ENCODE measurements at places on chromosomes 2 and 18. TPM values are rescaled to one million over a fixed set of nuclear protein-coding genes. Genes with fewer than 3 reads are reported as not detected.

DNA sequence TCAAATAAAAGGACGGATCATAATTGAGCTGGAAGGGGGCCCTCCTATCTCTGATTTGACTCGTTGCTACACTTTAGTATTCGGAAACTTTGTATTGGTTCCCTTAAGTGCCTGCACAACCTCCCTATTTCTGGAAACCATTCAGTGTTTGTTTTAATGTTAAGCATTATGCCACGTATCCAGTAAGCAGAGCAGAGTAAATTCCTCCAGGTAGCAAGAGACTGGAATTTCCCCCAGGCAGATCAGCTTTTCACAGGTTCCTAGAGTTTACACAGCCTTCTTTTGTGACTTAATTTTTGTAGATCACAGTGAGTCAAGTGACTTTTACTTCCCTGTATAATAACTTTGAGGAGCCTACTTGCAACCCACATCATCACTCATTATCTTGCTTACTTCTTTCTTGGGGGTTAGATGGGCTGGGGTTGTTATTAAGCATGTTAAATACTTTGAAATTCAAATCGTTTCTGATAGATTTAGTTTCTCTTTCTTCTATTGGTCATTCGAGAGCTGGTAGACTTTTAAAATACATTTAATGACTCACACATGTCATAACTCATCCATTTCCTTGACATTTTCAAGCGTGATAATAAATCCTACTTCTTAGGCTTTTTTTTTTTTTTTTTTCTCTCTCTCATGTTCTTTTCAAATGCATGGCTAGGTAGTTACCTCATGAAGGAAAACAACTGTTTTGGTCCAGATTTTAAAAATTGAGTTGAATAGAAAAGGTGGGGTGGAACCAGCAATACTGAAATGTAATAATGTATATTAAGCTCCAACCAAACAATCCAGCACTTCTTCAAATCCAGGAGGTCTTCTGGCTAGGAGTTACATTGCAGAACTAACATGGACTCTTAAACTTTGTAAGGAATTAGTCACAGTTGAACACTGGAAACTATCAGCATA lies 219.3 kb downstream of the NEDD4L start:
- no peaks in the 10 kb centered on the region for H3K4me1 ChIP-seq
- no peak overlapping the region for H3K4me3 ChIP-seq
- H3K36me3 ChIP-seq: no peaks in the 10 kb centered on the region
- H3K27me3 ChIP-seq: no peaks in the 10 kb centered on the region
- no peak overlapping the region for H3K27ac ChIP-seq

DNA sequence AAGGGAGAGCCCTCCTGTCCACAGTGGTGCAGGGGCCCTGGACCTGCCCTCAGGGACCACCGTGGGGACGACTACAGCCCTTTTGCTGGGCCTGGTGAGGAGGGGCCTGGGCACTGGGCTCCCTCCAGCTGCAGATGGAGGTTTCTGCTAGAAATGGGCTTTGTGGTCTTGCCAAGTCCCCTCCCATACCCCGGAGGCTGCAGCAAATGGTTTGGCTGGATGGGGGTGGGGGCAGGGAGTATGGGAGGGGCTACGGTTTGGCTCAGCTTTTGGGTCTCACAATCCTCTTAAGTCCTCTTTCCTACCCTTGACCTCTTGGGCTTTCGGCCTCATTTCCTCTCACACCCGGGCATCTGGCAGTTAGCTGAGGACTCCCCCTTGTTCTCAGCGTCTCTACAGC lies 21.7 kb downstream of the TET3 start:
- H3K27ac ChIP-seq: no peak overlapping the region
- DNase-seq: no peak
- H3K4me1 ChIP-seq: no peaks in the 10 kb centered on the region
- no peak overlapping the region for H3K4me3 ChIP-seq
- H3K27me3 ChIP-seq: no peaks in the 10 kb centered on the region

MREG gene
- 9.6 TPM for total RNA-seq

MRO gene
- 3.0 TPM for total RNA-seq

- H3K27ac ChIP-seq: no peak overlapping the region
- no peaks in the 10 kb centered on the region for H3K36me3 ChIP-seq
- DNase-seq: no peak
- no peaks in the 10 kb centered on the region for H3K4me1 ChIP-seq
- H3K4me3 ChIP-seq: no peak overlapping the region
These were observed 7.4 kb upstream of the NPC1 start for GRCh38 chr18:23593720-23594119.

MROH2A gene
- total RNA-seq: 0.49 TPM

LYPD6 gene
- total RNA-seq: not detected

DNA sequence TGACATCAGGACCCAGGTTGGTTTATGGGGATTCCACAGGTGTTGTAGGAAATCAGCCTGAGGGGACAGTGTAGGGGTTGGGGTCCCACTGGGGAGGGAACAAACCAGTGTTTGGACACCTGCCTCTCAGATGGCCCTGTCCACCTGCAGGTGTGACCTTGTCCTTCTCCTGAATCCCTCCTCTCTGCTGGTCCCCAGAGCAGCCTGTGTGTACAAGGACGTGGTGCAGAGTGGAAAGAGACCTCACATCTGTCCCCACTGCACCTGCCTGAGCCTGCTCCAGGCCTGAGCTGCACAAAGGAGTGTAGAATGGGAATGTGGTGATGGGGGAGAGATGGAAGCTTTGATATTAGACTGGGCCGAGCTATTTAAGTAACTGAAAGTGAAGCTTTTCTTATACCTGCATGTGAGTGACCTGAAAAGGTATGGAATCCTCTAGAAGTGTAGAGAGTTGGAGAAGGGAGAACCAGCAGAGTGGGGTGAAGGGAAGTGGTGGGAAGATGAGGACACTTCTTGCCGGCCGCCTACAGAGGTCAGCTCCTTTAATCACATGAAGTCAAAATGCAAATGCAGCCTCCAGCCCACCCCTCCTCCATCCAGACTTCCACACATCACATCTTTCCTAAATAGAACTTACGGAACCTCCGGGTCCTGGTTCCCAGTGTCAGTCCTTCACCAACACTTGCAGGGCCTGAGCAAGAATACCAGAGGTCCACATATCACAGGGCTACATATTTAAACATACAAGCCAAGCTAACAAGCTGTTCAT lies 89.3 kb upstream of the SMAD2 start:
- DNase-seq: no peak
- no peaks in the 10 kb centered on the region for H3K4me1 ChIP-seq
- H3K27ac ChIP-seq: no peak overlapping the region
- H3K4me3 ChIP-seq: no peak overlapping the region
- no peaks in the 10 kb centered on the region for H3K36me3 ChIP-seq

DNA sequence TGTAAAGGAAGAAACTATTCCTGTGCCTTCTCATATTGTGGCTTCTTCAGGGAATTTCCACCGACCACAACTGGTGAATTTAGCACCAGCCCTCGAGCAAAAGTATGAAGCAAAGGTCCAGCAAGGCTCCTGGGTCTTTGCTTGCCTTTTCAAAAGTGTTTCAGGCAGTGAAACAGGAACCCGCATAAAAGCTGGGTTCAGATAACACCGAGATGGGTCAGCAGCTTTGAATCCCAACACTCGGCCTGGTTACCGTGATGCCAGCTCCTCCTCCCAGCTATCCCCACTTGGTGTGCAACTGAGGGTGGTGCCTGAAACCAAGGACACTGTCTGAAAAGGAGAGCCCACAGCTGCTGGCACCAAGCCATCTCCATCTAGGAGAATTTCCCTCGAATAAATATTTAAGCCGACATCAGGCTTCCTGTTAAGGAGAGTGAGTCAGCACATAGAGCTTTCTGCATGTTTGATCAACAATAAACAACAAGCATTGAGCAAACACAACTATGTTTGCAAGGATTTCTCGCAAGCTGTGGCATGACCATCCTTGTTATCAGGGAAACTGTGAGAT lies 69.5 kb downstream of the ANTXR1 start:
- H3K36me3 ChIP-seq: no peaks in the 10 kb centered on the region
- H3K27ac ChIP-seq: peak overlapping the region; percentile 24
- DNase-seq: no peak
- H3K4me1 ChIP-seq: no peaks in the 10 kb centered on the region
- no peak overlapping the region for H3K4me3 ChIP-seq
- H3K27me3 ChIP-seq: no peaks in the 10 kb centered on the region

- H3K4me3 ChIP-seq: no peak overlapping the region
- no peaks in the 10 kb centered on the region for H3K4me1 ChIP-seq
- H3K27me3 ChIP-seq: no peaks in the 10 kb centered on the region
- no peaks in the 10 kb centered on the region for H3K36me3 ChIP-seq
- no peak overlapping the region for H3K27ac ChIP-seq
These were observed 78.3 kb upstream of the CRIM1 start for GRCh38 chr2:36277146-36277808.

TM4SF20 gene
- not detected for total RNA-seq

GRCh38 chr2:168244318-168244717 lies 3.1 kb downstream of the STK39 start:
- no peak overlapping the region for H3K27ac ChIP-seq
- H3K4me3 ChIP-seq: no peak overlapping the region
- H3K4me1 ChIP-seq: no peaks in the 10 kb centered on the region
- H3K36me3 ChIP-seq: no peaks in the 10 kb centered on the region
- no peak for DNase-seq

DNA sequence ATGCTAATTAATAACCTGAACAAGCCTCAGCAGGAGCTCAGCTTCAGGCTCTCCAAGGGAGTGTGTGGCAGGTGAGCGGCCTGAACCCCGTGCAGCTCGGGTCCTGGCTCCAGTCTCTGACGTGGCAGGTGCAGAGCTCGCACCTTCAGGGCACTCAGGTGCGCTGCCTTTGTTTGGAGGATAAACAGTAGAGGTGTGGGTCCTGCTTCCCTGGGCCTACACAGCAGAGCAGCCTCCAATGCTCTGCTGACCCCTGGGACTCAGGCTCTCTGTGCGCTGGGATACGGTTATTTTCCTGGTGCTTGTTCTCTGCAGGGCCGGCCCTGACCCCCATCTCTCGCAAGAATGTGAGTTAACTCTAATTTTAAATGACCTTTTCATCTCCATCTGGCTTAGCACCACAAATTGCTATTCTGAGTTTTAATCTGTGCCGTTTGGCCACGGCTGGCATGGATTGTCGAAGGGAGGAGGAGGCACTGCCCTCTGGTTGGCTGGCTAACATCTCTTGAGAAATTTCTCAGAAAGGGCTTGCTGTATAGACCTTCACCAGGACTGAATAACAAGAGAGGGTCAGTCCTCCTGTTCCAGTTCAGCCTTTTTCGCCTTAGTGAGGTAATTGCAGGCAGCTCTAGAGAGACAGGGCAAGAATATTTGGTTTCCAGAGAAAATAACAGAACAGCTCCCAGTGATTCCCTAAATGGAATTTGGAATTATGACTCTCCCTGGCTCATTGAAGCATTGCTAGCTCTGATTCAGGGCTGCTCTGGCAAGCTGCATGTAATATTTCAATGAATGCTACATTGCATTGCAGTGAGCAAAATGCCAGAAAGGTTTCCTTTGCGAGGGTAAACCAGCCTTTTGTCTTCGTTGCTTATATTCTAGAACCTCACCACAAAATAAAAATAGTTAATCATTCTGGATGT lies 161.8 kb downstream of the DCDC2C start:
- H3K27ac ChIP-seq: no peak overlapping the region
- no peak overlapping the region for H3K4me3 ChIP-seq
- H3K27me3 ChIP-seq: no peaks in the 10 kb centered on the region
- no peak for DNase-seq
- no peaks in the 10 kb centered on the region for H3K4me1 ChIP-seq

KCNJ3 gene
- total RNA-seq: 0.31 TPM

MC4R gene
- not detected for total RNA-seq

SLC16A14 gene
- 2.1 TPM for total RNA-seq

- H3K4me1 ChIP-seq: no peaks in the 10 kb centered on the region
- no peaks in the 10 kb centered on the region for H3K27me3 ChIP-seq
- H3K36me3 ChIP-seq: no peaks in the 10 kb centered on the region
These were observed 164.4 kb upstream of the SKOR2 start for GRCh38 chr18:47415881-47416280.

DNA sequence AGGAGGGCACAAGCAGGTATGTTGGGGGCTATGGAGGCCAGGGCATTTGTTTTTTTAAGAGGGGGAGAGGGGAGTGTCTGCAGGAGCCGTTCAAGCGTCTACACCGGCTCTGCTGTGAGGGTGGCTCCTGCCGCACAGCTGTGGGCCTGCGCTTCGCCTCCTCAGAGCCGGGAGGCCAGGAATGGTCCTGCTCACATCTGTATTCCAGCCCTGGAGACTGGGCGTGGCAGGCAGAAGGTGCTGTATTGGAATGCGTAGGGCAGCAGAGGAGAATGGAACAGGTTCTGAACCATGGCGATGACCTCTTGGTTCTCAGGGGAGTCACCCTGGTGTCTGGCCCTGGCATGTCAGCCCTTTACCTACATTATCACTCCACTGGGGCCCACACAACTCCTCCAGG lies 26.8 kb upstream of the INHBB start:
- H3K4me1 ChIP-seq: no peaks in the 10 kb centered on the region
- H3K27me3 ChIP-seq: no peaks in the 10 kb centered on the region
- H3K4me3 ChIP-seq: no peak overlapping the region

- H3K4me3 ChIP-seq: no peak overlapping the region
- DNase-seq: no peak
- no peaks in the 10 kb centered on the region for H3K36me3 ChIP-seq
- H3K27ac ChIP-seq: no peak overlapping the region
- H3K4me1 ChIP-seq: no peaks in the 10 kb centered on the region
- no peaks in the 10 kb centered on the region for H3K27me3 ChIP-seq
These were observed 1026.2 kb upstream of the ZEB2 start for GRCh38 chr2:145546091-145546490.

GNAL gene
- total RNA-seq: 0.19 TPM

SPATA3 gene
- total RNA-seq: not detected

GRCh38 chr2:84840306-84840705 lies 40.6 kb downstream of the TRABD2A start:
- H3K4me3 ChIP-seq: no peak overlapping the region
- H3K27me3 ChIP-seq: no peaks in the 10 kb centered on the region
- no peaks in the 10 kb centered on the region for H3K36me3 ChIP-seq
- no peaks in the 10 kb centered on the region for H3K4me1 ChIP-seq
